ENCODE measurements at places on chromosomes 3 and 15.

DNA sequence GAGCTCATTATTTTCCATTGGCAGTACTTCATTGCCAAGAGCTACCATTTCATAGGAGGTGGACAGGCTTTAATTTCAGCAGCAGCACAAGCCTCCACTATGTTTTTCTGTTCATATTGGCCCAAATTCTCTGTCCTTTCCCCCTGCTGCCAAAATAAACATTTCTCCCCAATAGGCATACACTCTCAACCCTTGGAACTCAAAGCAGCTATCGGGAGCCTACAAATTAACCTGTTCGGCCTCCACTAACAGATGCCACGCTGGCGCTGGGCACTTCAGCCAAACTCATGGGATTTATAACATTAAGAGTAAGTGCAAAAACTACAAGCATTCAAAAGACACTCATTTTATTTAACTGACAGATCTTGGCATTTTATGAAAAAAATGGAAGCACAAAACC, 95.7 kb downstream of the NSUN3 start:
- DNase-seq: no peak

DNA sequence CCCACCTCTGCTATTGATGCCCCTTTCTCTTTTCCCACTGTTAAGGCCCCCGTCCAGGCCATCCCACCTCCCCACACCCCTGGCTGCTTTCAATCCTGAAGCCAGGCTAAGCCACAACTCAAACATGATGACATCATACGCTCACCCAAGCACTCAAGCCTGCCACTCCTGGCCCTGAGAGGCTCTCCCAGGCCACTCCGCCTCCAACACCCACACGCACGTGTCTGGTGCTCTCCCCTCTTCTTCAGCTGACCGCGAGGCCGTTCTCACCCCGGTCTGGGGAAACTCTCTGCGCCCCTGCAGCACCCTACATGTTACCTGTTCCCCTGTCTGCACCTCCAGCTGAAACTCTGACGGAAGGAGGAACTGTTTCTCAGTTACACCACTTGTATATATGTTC, 6.2 kb downstream of the ZXDC start:
- DNase-seq: no peak

GRCh38 chr15:38683382-38684242, 119.0 kb upstream of the RASGRP1 start:
- peak; percentile 59 for DNase-seq

DNA sequence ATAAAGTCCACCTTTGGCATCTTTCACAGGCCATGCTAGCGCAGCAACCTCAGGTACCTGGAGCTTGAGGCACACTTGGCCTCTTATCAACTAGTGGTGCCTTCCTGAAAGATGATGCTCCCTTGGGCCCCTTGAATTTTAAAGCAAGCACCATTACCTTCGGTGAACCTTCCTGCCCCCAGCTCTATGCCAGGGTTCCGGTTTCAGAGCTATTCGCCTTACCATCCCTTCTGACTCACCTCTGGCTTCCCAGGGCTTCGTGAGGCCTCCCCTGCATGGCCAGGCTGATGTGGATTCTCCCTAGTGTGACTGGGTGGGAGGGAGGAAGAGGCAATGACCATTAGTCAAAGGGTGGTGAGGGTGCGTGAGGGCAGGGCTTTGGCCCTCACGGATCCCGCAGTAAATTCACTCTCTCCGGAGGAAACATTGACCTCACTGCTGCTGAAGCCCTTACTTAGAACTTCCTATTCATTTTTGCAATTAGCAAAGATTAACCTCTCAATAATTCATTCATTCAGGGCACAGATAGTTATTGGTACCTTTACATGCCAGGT, 16.3 kb downstream of the BHLHE40 start:
- no peak for DNase-seq

DNA sequence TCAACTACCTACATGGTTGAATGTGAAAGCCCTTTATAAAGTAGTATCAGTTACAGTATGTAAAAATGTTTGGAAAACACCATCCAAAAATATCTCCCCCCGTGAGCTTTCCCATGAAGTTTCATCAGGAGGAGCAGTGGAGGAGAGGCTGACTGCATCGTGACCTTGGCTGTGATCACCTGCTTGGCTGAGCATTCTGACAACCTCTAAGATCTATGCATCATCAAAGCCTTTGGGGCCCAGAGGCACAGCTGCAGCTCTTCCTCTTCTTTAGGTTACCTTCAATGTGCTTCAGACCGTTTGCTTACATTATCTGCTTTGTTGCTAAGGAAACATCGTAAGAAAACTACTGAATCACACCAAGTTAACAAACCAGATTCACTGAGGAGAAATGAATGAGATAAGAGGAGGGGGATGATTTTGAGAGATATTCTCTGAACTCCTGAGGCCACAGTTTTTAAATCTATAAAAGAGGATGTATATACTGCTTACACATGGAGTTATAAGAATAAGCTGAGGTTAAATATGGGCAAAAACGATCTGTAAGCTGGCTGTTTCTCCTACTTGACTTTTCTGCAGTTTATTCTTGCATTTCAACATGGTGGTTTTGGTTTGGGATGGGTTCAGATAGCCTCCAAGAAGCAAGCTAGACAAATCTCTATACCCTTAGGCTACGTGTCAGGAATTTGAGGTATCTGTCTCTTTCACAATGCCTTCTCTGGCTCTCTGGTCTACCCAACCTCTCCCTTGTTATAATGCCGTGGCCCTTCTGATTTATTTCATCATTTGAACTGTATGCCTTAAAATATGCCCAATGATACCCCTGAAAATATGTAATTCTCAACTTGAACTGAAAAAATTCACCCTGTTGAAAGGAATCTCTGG, 4.0 kb downstream of the GCSAM start:
- no peak for DNase-seq

DNA sequence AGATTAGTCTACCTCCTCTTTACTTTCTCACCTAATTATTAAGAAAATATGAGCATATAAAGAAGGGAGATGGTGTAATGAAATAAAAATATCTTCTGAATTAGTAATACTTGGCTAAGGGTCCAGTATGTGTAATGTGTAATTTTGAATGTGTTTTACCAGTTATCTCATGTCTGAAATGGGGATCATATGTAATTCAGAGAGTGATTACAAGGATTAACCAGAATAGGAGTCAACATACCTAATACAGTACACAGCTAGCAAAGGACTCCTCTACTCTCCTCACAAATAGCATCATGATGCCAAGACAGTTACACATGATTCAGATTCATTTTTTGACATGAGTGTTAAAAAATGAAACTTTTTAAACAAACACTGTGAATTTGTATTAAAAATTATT, 570.4 kb downstream of the SI start:
- no peak for DNase-seq

DNA sequence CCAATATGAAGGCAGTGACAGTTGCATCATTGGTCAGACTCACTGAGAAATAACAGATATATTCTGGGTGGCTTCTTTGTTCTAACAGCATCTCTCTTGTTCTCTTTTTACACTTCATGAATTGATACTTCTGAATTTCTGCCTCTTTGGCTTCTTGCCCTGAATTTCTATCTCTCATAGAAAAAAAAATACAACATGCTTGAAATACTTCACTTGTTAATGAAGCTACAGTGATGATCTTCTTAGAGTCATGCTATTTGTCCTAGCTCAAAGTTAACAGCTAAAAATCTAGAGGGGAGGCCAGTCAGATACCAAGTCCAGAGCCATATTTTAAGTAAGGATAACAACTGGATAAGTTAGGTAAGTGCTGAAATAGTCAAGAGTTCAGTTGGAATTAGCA, 597.2 kb upstream of the AGTR1 start:
- DNase-seq: no peak

DNA sequence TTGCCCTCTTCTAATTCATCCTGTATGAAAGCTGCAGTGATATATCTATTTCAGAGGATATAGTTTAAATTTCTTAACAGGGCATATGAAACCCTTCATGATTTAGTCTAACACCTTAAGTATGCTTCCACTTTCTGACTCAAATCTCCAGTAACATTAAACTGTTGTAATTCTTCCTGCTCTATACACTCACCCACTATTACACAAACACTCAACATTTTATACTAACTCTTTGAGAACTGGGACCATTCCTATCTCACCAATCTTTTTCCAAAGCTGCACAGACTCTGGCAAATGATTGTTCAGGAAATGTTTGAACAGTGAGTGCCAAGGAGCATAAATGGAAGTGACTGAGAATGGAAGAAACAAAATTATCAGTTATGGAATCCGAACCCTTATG, 560.4 kb upstream of the DPPA4 start:
- no peak for DNase-seq

DNA sequence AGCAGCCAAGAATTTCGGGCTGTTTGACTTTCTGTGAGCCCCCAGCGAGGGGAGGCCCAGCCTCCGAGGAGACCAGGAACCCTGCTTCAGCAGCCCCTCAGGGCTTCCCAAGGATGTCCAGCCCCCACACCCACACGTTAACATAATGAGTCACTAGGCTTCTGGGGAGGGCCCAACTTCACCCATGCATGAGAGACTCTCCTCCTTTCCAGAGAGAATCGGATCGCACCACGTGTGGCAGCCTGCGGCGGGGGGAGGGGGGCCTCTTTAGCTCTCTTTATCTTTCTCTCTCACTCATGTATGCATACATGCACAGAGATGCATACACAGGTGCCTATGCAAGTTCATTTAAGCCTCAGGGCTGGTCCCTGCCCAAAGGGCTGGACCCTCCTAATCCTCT, 3.1 kb upstream of the AP2M1 start:
- no peak for DNase-seq

GRCh38 chr15:94075349-94075748, 156.0 kb upstream of the MCTP2 start:
- DNase-seq: no peak

- no peak for DNase-seq
Observed at GRCh38 chr15:93250209-93250608, 161.2 kb upstream of the RGMA start.

DNA sequence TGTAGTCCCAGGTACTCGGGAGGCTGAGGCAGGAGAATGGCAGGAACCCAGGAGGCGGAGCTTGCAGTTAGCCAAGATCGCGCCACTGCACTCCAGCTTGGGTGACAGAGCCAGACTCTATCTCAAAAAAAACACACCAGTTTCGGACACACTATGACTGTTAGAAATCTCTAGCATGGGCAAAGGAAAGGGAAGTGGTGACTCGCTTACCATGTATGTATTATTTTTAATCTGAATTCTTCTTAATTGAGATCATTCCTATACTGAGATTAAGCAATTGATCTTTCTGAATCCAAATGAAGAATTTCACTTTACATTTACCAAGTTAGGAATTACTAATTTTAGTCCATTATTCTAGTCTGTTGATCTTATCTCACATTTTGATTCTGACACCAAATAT, 459.2 kb upstream of the ALCAM start:
- no peak for DNase-seq

GRCh38 chr3:150268426-150269391, 139.4 kb upstream of the TSC22D2 start:
- no peak for DNase-seq

GRCh38 chr15:66833371-66833770, 131.3 kb downstream of the SMAD6 start:
- no peak for DNase-seq

DNA sequence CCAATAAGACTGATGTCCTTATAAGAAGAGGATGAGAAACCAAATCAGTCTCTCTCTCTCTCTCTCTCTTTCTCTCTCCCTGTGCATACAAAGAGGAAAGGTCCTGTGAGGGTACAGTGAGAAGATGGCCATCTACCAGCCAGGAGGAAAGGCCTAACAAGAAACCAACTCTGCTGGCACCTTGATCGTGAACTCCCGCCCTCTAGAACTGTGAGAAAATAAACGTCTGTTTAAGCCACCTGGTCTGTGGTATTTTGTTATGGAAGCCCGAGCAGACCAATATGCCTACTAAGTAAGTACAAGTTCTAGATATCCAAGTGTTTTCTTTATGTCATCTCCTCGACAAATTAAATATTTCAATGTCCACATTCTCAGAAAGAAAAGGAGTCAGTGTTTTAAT, 44.9 kb upstream of the TMC3 start:
- no peak for DNase-seq

DNA sequence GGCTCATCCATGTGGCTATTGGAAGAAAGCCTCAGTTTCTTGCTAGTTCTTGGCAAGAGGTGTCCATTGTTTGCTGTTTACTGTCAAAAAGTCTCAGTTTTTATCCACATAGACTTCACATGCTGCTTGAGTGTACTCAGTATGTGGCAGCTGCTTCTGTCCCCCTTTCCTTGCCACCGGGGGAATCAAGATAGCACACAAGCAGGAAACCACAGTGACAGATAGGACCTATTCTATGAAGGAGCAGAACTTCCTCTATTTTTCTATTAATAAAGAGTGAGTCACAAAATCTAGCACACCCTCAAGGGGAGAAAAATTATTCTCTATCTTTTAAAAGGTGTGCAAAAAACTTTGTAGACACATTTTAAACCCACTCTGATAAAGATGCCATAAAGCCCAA, 121.4 kb upstream of the GMNC start:
- DNase-seq: no peak

GRCh38 chr3:48702320-48702920, 14.6 kb downstream of the IP6K2 start:
- no peak for DNase-seq

DNA sequence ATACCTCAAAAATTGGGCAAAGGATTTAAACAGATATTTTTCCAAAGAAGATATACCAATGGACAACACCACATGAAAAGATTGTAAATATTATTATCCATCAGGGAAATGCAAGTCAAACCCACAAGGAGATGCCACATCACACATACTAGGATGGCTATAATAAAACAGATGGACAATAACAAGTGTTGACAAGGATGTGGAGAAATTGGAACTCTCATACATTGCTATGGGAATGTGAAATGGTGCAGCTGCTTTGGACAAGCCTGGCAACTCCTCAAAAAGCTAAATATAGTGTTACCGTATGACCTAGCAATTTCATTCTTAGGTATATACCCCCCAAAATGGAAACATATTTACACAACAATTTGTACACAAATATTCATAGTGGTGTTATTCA, 59.3 kb downstream of the PPCDC start:
- no peak for DNase-seq

- DNase-seq: no peak
Observed at GRCh38 chr3:129448186-129448895, 8.3 kb downstream of the IFT122 start.

- DNase-seq: no peak
Observed at GRCh38 chr15:84973492-84974460, 7.9 kb upstream of the PDE8A start.

- DNase-seq: no peak
Observed at GRCh38 chr3:136817448-136817847, 1.5 kb upstream of the SLC35G2 start.
